ENCODE measurements at places on chromosomes 7 and 10.

DNA sequence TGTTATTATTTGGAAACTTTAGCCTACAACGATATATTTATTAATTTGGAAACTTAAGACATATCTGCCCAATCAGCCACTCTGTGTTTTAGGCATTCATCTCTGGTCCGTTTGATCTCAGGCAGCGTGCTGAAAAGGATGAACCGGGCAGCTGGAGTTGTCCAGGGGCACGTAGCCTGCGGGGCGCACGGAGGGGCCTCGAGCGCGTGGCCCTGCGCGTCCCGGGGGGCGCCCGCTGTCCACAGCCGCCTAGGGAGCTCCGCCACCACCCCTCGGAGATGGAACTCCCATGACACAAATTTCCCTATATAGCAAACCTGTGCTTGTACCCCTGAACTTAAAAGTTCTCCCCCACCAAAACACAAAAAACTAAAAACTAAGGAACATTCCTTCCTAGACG, 24.3 kb upstream of the MKI67 start:
- DNase-seq: no peak

DNA sequence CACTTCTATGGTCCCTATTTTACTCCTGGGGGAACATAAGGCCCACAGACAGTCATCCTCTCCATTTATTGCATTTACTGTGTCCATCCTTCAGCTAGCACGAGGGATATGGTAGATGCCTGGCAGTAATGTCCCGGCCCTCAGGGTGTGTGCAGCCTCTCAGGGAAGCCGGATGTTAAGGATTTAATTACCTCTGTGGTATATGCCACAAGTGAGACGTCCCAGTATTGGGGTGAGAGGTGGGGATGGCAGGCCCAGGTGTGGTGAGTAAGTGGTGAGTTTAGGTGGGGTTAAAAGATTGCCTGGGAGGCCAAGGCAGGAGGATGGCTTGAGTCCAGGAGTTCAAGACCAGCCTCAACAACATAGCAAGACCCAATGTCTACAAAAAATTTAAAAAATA, 144.9 kb downstream of the SH3PXD2A start:
- DNase-seq: no peak

DNA sequence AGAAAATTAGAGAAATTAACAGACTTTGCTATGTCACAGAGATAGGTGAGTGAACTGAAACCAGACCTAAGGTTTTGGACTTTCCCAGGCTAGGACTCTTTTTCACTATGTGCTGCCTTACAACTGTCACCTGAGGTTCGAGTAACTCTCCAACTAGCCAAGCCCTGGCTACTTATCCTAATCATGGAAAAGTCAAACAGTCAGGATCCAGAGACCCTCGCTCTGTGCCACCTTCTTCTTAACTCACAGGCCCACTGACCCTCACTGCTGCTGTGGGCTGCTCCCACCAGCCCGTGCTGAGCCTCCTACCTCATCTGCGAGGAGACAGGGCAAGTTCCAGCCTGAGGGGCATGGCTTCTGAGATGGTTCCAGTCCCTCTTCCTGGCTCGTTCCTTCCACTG, 211.4 kb upstream of the KLF14 start:
- no peak for DNase-seq

DNA sequence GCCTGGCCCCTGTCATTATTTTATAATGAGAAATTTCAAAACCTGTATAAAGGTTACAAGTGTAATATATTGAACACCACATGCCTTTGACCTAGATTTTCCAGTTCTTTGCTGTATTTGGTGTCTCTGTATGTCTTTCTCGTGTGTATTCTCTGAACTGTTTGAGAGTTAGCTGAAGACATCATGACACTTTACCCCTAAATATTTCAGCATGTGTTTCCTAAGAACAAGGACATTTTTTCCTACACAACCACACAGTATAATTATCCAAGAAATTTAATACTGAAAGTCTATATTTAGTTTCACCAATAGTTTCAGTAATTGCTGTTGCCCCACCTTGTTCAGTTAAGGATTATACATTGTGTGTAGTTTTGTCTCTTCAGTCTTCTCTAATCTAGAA, 14.8 kb downstream of the ZRANB1 start:
- DNase-seq: no peak

GRCh38 chr10:118246332-118247295, 95.5 kb downstream of the FAM204A start:
- DNase-seq: no peak

- no peak for DNase-seq
These were observed 738.0 kb upstream of the GALNT17 start for GRCh38 chr7:70393956-70394355.

DNA sequence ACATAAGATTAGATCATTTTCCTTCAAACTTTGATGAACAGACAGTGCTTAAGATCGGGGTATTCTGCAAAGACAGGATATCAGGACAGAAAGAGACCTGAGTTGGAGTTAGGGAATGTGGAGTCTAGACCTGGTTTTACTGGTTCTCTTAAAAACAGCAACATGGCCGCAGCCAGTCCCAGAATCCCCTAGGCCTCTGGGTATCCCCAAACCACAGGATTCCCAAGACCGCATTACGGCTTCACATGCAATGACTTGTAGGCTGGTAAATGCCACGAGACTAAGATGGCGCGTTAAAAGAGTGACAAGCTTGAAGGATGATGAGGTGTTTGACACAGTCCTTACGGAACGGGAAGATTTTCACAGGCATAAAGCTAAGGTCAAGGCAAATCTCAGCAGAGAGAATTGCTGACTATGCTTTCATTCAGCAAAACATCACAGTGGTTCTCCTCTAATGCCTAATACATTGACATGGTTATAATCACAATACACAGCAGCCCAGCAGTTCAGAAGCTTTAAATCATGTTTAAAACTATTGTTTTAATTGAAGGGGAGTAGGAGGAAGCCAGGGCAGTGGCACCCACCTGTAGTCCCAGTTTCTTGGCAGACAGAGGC, 32.9 kb downstream of the MPP7 start:
- no peak for DNase-seq

- no peak for DNase-seq
These were observed 17.6 kb upstream of the ELN start for GRCh38 chr7:74010407-74010806.

DNA sequence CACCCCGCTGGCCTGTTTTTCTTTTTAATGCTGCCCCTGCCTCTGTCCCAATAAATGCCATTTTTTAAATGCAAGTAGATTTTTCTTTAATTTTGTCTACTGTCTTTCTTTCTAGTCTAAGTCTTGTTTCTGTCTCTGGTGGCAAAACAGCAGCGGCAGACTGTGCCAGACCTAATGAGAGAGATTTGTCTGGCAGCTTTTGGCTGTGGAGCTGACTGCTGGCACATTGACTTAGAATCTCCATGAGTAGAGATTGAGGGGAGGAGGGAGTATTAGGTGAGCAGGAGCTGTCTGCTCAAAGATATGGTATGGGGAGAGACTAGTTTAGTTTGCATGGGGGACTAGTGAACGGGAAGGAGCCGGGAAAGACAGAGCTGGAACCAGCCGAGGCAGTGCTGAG, 13.0 kb downstream of the VWA2 start:
- DNase-seq: no peak

DNA sequence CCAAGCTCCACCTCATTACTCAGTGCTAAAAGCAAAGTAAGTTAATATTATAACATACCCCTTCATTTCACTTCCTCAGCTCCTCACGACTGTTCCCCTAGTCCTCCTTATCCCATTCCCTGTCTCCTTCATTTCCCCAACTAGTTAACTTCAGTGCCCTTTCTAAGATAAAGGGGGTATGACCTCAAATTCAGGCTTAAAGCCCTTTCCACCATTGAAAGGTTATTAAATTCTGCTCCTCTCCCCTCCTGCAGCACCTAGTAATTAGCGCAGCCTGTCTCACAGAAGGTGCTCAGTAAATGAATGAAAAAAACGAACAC, 1.0 kb downstream of the CRPPA start:
- no peak for DNase-seq

- no peak for DNase-seq
These were observed 60.1 kb upstream of the PAX2 start for GRCh38 chr10:100685331-100685730.

GRCh38 chr10:112287844-112288243, 4.6 kb downstream of the TECTB start:
- no peak for DNase-seq

- DNase-seq: no peak
These were observed 7.6 kb upstream of the C10orf105 start for GRCh38 chr10:71727105-71727737.

DNA sequence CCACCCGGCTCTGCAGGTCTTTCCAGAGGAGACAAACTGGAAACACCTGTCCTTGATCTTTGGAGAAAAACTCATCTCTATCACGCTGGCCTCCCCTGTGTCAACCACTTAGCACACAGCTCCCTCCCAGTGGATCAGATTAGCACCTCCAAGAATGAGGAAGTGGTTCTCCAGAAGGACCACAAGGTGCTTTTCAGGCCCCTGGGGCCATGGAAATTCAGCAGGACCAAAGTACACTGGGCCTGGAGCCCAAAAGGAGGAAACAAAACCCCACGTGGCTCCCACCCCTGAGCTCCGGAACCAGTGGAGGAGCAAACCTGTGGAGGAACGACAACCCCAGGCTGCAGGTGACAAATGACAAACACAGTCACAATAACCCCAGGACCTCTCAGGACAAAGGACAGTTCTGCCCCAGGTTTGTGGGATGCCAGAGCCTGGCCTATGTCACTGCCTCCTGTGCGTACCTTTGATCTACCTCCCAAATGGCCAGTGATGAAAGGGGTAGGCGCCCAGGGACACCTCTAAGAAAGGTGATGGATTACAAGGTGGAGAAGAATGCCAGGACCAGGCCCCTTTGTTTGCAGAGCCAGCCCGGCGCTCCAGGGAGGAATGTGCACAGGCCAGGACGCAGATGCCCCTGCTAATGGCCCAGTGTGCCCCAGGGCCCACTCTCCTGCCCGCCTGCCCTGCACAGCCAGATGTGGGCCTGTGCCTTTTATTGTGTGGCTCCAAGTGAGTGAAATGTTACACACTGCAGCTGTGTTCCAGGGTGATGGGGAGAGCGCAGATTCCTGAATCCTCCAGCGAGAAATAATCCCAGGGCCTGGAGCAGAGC, 5.7 kb downstream of the TNS3 start:
- DNase-seq: no peak

Data from SW 1271 (cell line).